GM23248 (cell line): ENCODE measurements at places on chromosomes 2 and 18.

GRCh38 chr18:68925268-68925667, 127.4 kb downstream of the CCDC102B start:
- DNase-seq = peak; percentile 23

- no peak for DNase-seq
Measured at GRCh38 chr2:120406566-120406965, 60.6 kb downstream of the INHBB start.

GRCh38 chr2:100831831-100832230, 11.9 kb downstream of the NPAS2 start:
- peak; percentile 19 for DNase-seq

DNA sequence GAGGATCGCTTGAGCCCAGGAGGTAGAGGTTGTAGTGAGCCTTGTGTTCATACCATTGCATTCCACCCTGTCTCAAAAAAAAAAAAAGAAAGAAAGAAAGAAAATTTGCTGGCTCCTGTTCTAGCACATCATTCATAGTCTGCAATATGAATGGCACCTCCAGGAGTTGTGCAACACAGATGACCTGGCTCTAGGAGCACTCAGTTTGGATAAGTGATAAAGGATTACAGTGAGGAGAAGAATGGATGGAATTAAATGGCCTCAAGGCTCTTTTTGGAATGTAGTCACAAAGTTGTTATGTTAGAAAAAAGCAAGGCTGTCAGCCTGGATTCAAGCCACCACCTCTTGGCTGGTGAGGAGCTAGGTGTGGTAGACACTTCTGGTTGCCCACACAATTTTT, 21.5 kb upstream of the SPRED2 start:
- DNase-seq = peak; percentile 59

GRCh38 chr2:20509770-20510490, 63.1 kb downstream of the RHOB start:
- peak; percentile 53 for DNase-seq

- DNase-seq = peak; percentile 69
Measured at GRCh38 chr2:31383471-31384153, 30.9 kb downstream of the XDH start.

DNA sequence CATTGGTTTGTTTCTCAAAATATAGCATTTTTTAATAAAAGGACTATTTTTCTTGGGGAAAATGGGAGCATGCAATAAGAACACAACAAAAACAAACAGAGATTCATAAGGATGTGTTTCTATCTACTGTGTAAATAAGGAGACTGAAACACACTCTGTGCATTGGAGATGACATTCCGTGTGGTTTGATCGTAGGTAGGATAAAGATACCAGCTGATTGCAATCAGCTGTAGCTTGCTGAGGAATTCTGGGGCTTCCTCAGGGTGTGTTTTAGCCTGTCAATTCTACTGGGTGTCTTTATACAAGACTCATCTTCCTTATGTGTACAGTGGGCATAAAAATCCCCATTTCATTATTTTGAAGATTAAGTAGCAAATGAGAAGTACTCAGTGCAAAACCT, 591.6 kb downstream of the DSC3 start:
- DNase-seq = no peak

- DNase-seq = no peak
Measured at GRCh38 chr2:181657379-181657778, 474 bp upstream of the CERKL start.
